ENCODE measurements at places on chromosomes 13 and 19.

DNA sequence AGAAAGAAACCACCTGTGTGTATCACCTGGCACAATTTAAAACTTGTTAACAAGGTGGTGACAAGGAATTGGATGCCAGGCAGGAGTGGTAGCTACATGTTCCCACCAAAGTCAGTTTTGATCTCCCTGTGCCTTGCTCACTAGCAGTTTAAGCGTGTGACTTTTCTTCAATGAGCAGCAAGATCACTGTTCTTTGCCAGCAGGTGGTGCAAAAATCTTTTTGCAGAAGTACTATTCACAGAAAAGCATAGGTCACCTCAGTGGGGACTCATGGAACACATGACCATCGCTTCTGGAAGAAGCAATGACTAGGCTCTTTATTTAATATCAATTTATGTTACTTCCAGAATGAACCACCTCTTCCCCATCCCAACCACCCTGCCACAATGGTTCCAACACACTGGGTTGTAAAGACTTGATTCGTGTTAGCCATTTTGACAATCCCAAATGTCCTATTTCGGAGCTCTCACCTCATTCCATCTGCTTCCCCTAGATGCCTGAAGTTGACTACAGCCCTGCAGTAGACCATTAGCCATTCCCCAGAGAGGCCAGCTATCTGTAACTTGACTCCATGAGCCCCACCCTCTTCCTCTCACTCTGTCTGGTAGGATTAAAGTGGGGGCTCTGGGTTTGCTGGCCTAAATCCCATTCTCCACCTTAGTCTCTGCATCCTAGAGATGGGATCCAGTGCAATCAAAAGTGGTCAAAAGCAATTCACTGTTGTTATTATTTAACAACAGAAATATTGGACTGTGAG lies 59.1 kb upstream of the TNFRSF19 start:
- peak; percentile 27 for DNase-seq

DNA sequence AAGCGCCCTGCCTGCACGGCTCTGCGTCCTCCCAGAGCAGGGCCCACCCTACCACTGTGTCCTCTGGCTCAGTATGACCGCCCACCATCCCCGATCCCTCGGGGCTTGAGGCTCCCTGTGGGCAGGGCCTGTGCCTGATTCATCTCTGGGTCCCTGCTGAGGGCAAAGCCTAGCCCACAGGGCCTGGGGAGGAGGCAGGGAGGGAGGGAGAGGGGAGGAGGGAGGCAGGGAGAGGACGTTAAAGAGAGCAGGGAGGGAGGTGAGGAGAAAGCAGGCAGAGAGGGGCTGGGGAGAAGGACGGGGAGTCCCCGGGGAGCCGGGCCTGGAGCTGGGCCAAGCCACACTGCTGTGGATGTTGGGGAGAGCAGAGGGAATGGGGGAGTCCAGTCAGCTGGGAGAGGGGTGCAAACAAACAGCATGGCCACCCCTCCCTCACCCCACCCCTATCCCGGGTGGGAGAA lies 4.0 kb upstream of the ERFL start:
- no peak for DNase-seq

DNA sequence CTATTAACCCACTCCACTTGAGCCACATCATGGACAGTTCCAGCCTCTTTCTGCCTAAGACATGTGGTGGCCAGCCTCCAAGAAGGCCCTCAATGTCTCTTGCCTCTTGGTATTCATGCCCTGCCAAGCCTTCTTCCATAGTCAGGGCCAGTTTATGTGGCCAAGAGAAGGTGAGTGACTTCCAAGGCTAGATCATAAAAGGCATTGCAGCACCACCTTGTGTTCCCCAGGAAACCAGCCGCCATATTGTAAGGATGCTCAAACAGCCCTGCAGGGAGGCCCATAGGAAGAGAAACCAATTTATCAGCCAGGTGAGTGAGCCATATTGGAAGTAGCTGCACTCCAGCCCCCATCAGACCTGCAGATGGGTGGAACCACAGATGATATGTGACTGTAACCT lies 12.3 kb upstream of the DNMT1 start:
- DNase-seq = no peak

DNA sequence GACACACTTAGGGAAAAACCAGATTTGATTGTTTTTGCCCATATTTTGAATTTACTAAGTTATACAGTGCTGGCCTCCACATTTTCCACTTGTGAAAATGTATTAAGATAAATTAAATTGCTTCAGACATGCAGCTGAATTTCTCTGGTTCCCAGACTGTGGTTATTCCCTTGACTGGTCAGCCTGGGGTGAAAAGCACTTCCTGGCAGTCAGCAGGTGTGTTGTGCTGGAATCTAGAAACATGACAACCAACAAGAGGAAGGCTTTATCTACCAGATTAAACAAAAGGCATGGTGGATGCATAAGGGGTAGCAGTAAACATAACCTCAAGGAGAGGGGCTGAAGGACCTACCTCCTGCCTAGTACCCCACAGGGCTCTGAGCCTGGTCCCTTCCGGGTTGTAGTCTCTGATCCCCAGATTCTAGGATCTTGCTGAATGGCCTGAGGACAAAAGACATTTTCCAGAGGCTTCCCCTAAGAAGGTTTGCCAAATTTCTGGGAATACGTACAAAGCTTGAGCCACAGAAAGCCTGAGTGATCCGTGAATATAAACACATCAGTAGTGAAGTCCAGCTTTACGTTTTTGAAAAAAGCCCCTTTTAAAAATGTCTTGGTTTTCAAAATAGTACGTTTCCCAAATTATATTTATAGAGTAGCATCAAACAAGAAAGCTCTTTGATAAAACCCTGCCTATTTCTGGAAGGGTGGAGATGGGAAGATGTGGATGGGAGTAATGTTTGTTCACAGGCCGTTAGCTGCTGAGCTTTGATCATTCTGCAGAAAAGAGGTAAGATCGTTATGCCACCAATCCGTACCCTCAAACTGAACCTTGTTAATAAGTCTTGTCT lies 133.4 kb downstream of the LACC1 start:
- DNase-seq = no peak

GRCh38 chr19:33442706-33443105 lies 69.2 kb downstream of the CEBPG start:
- DNase-seq = no peak

DNA sequence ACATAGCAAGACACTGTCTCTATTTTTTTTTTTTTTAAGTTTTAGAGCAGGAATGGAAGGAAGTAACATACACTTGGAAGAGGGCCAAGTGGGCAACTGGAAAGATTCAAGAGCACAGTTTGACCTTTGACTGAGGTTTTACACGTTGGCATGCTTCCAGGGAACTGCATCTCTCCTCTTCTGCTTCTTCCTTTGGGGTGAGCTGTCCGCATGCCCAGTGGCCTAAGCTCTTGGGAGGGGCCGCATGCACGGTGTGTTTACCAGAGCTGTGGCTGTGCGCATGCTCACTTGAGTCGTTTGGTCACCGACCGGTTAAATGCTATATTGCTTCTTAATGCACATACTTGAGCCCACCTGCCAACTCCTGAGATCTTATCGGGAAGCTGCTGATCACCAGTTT lies 727.7 kb downstream of the UQCRFS1 start:
- no peak for DNase-seq

- no peak for DNase-seq
These were observed 26.6 kb downstream of the GNG7 start for GRCh38 chr19:2675892-2676291.

GRCh38 chr13:43132911-43133310 lies 109.5 kb downstream of the DNAJC15 start:
- DNase-seq = no peak

DNA sequence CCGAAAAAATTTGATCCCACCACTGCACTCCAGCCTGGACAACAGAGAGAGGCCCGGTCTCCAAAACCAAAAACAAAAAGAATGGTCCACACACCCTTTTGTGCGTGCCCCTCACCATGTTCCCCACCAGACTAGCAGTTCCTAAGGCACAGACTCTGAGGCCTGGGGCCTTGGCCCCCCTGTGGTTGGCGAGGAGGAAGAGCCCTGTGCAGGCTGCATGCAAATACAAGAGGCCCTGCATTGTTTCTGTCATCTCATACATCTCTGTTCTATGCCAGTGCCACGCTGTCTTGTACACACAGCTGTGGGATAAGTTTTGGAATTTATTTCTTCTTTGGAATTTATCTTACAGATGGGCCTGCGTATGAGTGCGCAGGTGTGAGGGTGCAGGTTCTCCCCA lies 4.7 kb upstream of the YJEFN3 start:
- DNase-seq = no peak

DNA sequence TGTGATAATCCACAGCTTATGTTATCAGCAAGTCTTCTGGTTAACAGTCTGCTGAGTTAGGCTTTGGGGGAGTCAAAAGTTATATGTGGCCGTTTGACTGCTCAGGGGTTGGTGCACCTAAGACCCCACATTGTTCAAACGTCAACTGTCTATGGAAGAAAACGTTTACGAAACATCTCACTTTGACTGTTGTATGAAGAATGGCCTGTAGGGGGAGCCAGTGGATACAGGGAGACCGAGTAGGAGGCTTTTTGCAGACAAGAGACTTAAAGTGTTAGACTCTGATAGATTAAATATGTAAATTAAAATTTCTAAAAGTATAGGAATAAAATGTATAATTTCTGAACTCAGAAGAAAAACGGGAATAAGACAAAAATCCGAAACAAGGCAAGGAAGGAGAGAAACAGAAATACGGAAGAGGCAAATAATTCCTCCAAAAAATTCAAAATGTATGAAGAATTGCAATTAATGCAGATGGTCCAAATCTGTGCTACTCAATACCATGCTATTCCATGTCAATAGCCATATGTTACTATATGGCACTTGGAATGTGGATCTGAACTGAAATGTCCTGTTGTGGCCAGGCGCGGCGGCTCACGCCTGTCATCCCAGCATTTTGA lies 37.8 kb downstream of the TNFSF14 start:
- peak; percentile 21 for DNase-seq

DNA sequence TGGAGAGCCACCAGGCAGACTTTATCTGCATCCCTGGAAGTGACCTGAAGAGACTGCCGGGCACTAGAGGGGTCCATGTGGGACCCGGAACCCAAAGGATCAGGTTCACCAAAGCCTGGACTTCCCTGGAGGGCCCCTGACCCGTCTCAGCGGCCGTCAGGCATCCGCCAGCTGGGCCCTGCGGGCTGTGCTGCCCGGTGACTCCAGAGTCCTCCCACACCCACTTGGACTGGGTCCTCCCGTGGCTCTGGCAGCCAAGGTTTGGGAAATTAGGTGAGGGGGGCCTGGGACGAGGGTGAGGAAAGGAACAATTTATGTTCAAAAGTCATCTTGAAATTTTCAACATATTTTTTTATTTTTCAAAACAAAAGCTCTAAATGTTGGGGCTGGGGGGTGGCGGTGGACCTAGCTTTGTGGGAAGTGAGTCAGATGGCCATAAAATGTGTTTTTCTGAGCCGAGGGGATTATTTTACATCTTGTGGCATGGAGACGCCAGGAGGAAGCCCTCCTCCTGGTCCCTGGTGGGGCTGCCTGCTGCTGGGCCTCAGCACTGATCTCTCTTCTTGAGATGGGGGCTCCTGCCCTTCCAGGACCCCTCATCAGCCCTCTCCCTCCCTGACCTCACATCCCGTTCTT lies 20.2 kb downstream of the CEBPA start:
- DNase-seq = no peak

- no peak for DNase-seq
These were observed 27.9 kb upstream of the IGFL1 start for GRCh38 chr19:46201454-46202310.

GRCh38 chr19:29194658-29195057 lies 18.3 kb downstream of the UQCRFS1 start:
- DNase-seq = no peak

DNA sequence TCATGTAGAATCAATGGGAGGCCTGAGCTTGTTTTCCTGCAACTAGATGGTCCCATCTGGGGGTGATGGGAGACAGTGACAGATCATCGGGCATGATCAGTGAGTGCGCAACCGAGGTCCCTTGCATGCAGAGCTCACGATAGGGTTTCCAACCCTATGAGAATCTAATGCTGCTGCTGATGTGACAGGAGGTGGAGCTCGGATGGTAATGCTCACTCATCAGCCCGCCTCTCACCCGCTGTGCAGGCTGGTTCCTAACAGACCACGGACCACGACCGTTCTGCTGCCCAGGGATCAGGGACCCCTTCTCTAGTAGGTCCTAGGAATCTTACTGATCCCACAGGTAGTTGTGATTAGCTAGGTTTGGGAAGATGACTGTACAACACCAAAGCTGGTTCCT lies 23.5 kb upstream of the GARRE1 start:
- DNase-seq = no peak

DNA sequence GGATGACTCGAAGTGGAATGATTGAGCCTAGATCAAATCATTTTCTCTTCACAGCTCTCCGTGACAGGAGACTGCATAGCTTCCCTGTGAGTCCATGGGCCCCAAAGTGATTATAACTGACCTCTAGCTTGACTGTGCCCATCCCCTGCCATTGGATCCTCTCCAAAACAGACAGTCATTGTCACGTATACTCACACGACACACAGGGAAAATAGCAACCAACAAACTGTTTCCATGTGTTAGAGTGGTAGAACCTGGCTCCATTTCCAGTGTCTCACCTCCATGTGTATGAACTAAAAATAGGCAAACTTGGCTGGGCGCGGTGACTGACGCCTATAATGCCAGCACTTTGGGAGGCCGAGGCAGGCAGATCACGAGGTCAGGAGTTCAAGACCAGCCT lies 48.8 kb upstream of the NPAS1 start:
- DNase-seq = no peak

DNA sequence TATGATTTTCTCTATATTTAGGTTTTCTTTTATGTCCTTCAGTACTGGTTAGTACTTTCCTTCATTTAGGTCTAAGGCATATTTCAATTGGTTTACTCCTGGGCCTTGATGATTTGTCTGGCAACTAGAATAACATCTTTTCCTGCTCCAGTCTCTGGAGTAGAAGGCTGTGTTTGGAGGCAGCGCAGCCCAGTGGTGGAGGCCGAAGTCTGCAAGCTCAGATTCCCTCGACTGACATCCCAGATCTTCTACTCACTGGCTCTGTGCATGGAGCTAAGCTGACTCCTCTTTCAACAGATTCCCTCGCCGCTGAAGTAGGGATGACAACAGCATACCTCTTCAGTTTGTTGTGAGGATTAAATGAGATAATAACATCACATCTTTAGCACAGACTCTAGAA lies 141.0 kb downstream of the RAP2A start:
- DNase-seq = no peak

- DNase-seq = no peak
These were observed 2.8 kb upstream of the SPRYD7 start for GRCh38 chr13:49938921-49939320.

DNA sequence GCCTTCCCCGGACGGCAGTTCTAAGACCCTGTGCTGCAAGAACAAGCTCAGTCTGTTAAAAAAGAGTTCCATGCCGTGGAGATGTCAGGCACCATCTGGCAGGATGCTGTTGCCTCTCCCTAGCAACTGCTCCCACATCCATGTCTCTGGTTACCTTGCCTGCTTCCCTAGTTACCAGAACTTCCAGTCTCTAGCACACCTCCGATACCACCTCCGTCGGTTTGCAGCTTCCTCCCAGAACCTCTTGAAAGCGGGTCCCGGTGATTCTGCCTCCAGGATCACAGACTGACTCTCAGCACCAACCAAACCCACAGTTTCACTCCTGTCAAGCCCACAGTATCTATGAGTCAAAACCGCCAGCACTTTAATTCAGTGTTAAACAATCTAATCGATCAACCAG lies 55.4 kb downstream of the KCTD12 start:
- DNase-seq = no peak
